ENCODE measurements at places on chromosomes 2 and 18.

DNA sequence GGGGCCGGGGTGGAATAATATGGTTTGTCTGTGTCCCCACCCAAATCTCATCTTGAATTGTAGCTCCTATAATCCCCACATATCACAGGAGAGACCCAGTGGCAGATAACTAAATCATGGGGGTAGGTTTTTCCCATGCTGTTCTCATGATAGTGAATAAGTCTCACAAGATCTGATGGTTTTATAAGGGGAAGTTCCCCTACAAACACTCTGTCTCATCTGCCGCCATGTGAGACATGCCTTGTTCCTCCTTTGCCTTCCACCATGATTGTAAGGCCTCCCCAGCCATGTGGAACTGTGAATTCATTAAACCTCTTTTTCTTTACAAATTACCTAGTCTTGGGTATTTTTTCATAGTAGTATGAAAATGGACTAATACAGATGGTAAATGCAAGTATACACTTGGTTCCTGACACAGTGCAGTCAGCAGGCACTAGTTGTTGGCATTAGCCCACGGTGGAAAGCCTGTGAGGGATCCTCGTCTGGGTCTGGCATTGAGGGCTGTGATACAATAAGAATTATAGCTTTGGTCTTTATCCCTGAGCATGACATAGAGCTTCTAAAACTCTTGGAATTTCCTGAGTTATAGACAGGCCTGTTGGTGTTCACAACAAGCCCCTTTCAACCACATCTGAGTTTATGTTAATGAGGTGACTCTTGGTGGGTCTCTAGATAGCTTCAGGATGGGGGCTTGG is 135.8 kb downstream of the CABLES1 start:
- no peak for DNase-seq

- no peak for DNase-seq
Measured at GRCh38 chr2:201908901-201909300, 102.6 kb downstream of the CDK15 start.

- no peak for DNase-seq
Measured at GRCh38 chr18:64273724-64274123, 124.8 kb upstream of the LINC00305 start.

GRCh38 chr2:215928086-215928485 is 85.3 kb downstream of the MREG start:
- no peak for DNase-seq
